ENCODE measurements at places on chromosomes 5 and 9. TPM values are rescaled to one million over a fixed set of nuclear protein-coding genes. Genes with fewer than 3 reads are reported as not detected.

Gene RPL35
- total RNA-seq, result 2,096 TPM

Gene SLC4A9
- total RNA-seq, result 0.26 TPM

Gene ATP10B
- total RNA-seq, result not detected

- peaks cover 4% of the 10 kb centered on the region for H3K4me1 ChIP-seq
- peaks cover 6% of the 10 kb centered on the region for H3K27me3 ChIP-seq
- H3K36me3 ChIP-seq, result no peaks in the 10 kb centered on the region
- no peak for DNase-seq
Observed at GRCh38 chr5:151697452-151697851, 10.7 kb upstream of the SPARC start.

DNA sequence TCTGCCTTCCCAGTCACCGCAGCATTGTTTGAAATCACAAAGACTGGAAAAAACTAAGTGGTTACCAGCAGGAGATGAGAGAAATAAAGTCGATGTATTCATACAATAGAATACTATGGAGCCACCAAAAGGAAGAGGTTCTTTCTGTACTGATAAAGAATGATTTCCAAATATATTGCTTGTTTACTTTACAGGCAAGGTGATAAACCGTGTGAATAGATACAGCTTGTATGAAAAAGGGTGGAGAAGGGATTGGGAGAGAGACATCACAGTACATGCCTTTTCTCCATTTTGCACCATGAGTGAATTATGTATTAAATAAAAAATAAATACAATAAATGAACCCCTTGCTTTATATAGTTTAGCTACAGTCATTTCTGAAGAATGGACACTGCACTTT is 91.7 kb downstream of the RFK start:
- H3K4me1 ChIP-seq, result peaks cover 2% of the 10 kb centered on the region
- no peak overlapping the region for H3K27ac ChIP-seq
- no peak overlapping the region for H3K4me3 ChIP-seq

All from activated CD4-positive, alpha-beta memory T cell treated with anti-CD3 and anti-CD28 coated beads for 36 hours (primary cell).